ENCODE measurements at places on chromosomes 2 and 18.

DNA sequence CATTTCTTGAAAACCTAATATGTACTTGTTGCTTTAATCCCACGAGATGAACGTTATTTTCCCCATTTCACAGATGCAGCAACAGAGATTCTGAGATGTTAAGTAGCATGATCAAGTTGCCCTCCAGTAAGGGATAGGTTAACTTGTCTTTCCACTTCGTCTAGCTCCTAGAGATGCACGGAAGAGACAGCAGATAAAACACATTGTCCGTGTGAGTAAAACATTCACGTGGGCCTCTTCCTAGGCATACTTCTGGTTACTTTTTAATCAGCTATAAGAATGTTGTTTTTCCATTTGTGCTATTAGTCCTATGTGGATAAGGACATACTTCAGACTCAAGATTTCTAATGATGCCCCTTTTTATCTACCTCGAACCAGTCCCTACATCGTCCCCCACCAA is 1.2 kb upstream of the ARHGAP28 start:
- DNase-seq, result no peak

DNA sequence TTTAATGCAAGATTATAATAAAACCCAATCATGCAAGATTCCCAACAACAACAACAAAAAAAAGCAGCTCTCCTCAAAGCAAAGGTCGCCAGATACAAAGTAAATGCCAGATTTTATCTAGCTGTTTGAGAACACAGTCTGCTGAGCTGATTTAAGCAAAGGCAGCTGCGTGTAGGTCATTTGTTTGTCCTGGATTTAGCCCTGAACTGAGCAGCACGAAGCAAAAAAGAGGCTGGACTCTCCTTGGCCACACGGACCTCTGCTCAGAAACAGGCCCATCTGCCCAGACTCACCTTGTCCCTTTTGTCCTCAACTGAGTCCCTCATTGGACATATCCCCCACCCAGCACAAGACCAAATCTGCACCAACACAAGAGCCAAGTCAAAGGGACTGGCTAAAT is 91.5 kb downstream of the PID1 start:
- DNase-seq, result no peak

DNA sequence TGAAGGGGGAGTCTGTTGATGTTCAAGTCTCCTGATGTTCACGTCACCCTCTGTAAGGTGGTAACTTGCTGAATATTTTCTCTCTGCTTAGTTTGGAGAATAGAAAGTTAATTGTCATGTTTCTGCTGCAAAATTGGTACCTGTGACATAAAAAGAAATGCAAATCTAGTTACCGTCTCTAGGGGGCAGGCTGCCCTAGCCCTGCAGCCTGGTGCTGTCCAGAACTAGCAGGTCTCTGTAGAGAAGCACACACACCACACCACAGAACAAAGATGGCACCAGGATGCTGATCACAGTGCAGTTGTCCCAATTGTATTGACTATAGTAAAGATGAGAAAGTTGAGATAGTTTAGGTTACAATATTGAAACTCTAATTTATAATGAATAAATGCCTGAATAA is 47.0 kb downstream of the SLC9A4 start:
- no peak for DNase-seq

GRCh38 chr2:28319118-28320008 is 73.3 kb upstream of the FOSL2 start:
- DNase-seq, result no peak

All from activated CD4-positive, alpha-beta T cell treated with anti-CD3 and anti-CD28 coated beads for 1 hour (primary cell).